ENCODE measurements at places on chromosomes 4 and X.

- DNase-seq = no peak
Observed at GRCh38 chr4:62004881-62005280, 804.8 kb downstream of the ADGRL3 start.

- DNase-seq = no peak
Observed at GRCh38 chr4:74671080-74671698, 123.1 kb downstream of the BTC start.

DNA sequence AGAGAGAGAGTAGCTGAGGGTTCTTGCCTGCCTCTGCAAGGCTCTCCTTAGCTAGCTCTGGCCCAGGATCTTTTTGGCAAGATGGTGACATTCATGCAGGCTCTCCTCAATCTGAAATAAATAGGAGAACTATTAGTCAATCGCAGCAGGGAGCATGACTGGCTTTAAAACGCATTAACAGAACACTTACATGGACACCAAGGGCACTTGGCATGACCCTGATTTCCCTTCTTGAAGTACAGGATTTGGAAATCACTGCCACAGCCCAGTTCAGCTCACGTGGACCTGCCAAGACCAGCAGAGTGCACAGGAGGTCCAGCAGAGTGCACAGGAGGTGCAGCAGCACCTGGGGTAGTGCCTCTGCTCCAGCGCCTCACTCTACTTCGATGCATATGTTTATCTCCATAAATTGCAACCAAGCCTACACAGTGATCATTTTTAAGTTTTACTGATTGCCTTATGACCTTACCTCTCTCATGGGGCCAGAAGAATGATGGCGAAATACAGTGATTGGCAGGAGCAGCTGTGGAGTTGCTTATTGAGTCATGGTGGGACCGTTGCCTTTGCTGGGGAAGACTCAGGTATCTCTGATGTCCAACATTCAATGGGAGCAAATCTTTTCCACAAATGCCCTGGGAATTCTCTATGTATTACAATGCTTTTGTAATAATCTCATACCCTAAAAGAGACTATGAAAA, 122.4 kb downstream of the SYNPO2 start:
- DNase-seq = no peak

DNA sequence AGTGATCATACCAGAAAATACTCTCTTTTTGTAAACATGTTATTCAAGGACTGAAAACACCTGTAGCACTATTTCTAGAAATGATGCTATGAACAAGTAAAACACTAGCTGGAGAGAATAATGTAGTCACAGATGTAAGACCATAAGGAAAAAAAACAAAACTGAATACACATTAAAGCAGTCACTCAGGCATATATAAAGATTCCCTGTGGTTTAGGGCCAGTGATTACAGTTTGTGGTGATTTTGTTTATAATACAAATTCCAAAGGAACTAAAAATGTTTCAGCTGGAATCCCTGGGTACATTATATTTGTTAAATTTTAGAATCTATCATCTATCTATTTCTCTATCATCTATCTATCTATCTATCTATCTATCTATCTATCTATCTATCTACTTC, 777.8 kb upstream of the FRG1 start:
- no peak for DNase-seq

- no peak for DNase-seq
Observed at GRCh38 chr4:189850239-189850856, 90.3 kb upstream of the FRG1 start.

- DNase-seq = no peak
Observed at GRCh38 chr4:38656111-38656510, 7.9 kb upstream of the KLF3 start.

GRCh38 chrX:47902161-47902560, 65.5 kb downstream of the ZNF81 start:
- DNase-seq = no peak

- DNase-seq = peak; percentile 59
Observed at GRCh38 chrX:15206306-15206705, 63.6 kb downstream of the ASB9 start.

- no peak for DNase-seq
Observed at GRCh38 chr4:15515106-15515505, 45.4 kb downstream of the CC2D2A start.

GRCh38 chr4:118772081-118772766, 63.7 kb downstream of the SEC24D start:
- DNase-seq = peak; percentile 4

DNA sequence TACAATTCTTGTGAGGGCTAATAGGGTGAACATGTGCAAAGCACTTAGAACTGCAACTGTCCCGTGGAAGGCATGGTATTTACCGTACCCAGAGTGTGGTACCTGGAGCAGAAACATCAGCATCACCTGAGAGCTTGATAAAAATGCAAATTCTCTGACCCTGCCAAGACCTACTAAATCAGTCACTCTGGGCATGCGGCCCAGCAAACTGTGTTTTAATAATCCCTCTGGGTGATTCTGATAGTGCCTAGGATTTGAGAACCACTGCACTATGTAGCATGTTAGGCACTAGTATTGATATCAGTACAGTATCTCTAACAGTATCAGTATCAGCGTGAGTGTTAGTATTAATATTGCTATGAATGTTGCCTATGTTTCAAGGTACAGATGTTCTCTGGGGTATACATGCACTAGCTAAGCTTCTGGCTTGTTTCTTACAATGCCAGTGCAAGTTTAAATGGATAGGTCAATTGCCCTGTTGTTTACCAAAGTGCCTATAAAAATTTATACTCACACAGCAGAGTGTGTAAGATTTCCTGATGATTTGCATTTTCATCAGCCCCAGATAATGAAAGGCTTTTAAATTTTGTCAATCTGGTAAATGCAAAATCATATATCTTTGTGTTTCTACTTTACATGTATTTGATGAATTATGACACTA, 354.0 kb downstream of the HS3ST1 start:
- DNase-seq = no peak

DNA sequence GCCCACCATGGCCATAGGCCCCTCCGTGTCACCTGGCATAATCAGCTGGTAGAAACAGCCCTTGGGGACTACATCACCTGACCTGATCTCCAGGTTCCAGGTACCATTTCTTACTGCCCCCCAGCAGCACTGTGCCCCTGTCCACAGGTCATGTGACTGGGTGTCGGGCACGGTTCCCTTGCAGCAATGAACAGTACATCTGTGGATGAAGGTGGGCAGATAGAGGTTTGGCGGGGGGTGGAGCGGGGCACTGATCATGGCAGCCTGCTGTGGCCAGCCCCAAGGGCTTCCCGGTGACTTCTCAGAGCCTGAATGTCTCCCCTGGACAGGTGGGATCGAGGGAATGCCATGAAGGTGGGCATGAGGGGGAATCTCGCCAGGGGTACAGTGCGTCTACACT, 37.8 kb downstream of the TRMT44 start:
- no peak for DNase-seq

DNA sequence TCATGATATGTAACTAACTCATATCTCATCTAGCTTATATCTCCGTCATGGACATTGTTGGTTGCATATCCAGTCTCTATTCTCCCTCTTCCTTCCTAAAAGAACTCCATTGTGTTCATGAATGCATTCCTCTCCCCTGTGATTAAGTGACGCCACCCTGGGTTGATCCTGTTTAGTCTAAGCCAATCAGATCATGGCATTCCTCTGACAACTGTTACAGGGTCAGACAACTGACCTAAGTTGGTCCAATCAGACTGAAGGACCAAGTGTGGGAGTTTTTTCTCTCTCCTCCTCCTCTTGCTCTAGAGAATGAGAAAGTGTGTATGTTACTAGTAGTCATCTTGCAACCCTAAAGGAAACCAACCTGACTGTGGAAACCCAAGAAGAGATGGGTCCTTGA, 3.6 kb downstream of the APOO start:
- DNase-seq = no peak

- peak; percentile 12 for DNase-seq
Observed at GRCh38 chrX:70455366-70456202, 10.9 kb downstream of the DLG3 start.

DNA sequence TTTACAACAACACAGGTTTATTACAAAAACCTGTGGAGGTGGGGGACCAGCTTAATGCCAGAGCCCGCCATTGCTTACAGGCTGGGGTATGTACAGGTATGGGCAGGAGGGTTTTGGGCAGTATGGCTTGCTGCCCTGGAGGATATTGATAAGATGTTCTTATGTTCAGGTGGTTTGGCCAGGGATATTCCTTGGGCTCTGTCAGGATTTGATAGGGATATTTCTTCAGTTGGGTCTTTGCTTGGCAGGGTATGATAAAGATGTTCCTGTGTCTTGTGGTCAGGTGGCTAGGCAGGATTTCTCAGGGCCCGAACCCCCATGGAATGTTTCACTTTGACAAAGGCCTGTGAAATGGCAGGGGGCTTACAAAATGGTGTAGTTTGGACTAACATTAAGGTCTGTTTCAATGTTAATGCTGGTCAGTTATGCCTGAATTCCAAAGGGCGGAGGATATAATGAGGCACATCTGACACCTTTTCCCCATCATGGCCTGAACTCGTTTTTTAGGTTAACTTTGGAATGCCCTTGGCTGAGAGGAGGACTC, 3.1 kb downstream of the MGST2 start:
- no peak for DNase-seq

- no peak for DNase-seq
Observed at GRCh38 chr4:175559126-175559525, 252.9 kb downstream of the GPM6A start.

DNA sequence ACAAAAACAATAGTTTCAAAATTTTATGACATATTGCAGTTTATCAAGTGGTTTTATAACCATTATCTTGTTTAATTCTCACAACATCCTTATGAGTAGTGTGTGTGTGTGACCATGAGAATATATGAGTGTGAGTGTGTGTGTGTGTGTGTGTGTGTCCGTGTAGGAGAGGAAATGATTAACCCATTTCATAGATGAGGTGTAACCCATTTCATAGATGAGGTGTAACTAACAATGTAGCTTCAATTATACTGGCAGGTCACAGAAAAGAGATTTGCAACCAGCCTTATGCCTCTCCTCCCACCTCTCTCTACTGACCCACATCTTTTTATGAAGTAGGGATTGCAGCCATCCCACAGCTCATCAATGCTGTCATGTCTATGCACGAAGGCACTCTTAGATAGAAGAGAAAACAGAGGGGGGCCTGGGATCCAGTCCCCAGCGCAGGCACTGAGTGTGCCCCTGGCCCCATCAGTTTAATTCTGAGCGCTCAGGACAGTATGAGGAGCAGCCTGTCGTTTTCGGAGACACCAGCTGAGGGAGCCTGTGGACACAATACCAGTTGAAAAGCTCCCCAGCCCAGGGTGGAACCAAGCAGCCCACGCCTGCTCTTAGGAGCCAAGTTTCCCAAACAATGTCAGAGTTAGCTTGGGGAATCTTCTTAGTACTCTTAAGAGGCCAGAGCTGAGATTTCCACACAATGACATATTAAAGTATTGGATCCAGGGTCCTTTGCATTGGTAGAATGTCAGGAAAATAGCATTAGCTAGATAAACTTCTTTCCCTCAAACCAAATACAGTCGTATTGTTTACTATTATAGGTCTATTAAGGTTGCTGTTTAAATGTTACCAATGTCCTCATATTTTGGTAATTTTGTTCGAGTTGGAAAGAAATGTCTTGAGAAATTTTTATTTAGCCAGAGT, 88.6 kb downstream of the PALLD start:
- peak; percentile 2 for DNase-seq

DNA sequence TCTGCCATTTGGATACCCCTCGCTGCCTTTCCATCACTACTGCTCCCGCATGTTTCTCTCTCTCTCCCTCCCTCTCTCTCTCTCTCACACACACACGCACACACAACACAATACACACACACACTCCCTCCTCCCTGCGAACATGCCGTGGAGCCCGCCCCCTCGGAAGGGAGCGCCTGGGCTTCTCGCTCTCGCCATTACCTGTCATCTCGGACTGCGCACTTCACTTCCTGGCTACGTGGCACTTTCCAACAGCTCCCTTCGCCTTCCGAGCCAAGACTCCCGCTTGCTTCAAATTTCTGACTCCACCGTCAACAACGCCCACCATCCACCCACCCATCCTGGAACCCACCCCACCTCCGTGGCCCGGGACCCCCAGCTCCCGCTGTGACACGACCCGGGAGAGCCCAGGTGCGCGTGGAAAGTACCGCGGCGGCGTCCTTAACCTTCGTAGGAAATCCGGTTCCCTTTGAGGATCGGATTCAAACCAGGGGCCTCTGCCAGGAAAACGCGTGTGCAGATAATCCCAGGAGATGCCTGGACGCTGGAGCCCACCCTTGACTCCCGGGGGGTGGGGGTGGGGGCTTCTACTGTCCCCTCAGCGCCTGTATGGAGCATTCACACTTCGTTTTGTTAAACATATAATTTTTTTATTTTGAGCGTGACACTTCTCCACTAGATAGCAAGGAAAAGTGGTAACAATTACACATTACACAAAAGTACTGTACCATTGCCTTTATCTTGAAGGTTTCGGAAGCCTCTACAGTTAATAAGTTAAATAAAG, 12.5 kb downstream of the ARX start:
- DNase-seq = no peak

DNA sequence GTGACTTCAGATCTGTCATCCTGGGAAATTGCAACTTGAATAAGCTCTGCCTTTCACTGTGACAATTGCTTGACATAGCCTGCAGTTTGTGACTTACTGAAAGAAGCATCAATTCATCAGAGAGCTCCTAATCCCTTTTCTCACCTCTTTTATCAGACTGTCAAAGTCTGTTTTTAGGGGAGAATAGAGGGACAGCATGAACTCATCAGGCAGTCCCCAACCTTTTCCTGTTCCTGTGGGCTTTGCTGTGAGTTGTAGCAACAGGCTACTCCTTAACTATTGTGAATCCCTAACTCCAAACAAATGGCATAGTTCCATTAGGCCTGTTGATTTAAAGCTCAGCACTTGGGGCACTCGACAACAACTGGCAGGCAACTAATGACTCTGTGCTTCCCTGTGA, 64.9 kb downstream of the DOCK11 start:
- DNase-seq = no peak

GRCh38 chrX:131704136-131704695, 160.3 kb downstream of the OR13H1 start:
- DNase-seq = no peak

DNA sequence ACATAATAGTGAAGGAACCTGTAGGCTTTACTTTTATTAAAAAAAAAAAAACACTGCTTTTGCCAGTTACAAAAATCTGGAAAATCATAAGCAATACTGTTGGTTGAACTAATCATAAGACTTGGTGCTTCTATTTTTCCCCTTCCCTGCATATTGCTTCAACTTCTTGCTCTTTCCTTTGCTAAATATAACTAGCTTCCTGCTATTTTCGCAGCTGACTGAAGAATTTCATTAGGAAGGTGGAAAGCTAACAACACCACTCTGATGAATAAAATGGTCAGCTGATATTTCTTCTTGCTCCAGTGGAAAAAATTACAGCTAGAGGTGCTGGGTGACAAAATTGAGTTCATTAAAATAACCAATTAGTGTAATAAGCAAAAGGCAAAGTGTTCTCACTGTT, 39.3 kb downstream of the MEPE start:
- no peak for DNase-seq

DNA sequence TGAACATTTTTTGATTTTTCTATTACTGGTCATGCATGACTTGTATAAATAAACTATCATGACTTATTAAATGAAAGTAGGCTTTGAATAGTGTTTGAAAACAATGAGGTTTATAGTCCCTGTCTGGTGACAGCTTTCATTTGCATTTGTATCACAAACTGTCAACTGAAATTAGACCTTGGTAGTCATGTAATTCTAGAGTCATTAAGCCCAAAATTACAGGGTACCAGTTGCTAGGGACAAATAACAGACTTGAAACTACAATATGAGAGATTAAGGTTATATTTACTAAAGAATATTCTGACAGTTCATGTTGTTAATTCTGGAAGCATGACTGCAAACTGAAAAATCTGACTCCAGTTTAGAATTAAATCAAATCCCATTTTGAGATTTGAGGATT, 9.2 kb upstream of the VAMP7 start:
- no peak for DNase-seq

Data from NCI-H2107 (cell line).